ENCODE measurements at places on chromosomes 3 and 15.

DNA sequence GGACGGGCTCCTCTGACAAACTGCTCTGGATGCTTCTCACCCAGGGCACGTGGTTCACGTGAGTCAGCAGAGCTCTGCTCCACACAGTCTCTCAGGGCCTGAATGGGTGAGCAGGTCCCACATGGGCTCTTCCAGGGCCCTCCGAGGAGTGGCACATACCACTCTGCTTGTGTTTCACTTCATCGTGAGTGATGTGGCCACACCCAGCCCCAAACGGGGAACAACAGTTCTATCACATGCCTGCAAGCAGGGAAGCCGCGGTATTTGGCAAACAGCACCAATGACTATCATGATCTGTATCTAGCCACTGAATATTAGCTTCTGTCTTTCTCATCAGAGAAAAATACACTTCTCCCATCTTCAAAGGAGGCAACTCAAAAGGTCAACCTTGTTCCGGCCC lies 352.8 kb downstream of the GABRG3 start:
- DNase-seq, result no peak

- no peak for DNase-seq
Measured at GRCh38 chr3:23590424-23591273, 215.1 kb upstream of the UBE2E1 start.

GRCh38 chr3:54846119-54846518 lies 81.7 kb downstream of the LRTM1 start:
- DNase-seq, result no peak

DNA sequence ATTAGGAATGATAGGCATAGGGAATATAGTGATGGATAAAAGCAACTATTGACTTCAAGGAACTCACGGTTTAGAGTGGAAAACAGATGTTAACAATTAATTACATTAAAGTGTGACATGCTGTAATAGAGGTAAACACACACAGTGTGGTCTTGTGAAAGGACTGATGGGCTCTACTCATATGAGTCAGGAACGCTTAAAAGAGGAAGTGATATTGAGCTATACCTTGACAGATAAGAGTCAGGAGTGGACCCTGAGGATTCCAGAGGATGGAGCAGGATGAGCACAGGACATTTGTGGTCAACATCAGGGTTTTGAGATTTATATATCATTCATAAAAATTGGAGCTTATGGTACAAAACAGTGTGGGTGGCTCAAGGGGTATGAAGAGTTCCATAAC lies 11.0 kb downstream of the EXOG start:
- no peak for DNase-seq

DNA sequence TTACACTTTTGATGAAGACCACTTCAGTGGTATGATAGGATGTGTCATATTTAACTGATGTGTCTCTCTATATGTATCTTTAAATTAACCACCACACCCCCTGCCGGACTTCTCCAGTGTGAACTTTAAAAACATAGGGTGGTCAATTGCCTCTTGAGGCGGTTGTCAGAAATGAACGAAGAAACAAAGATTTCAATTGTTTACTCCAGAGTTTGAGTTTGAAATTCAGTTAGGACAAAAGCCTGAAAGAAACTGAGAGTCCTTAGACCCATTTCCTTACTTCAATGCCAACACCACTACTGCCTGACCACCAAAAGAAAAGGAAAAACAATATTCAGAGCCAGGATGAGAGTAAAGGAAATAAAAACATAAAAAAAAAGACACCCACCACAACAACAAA lies 40.2 kb downstream of the VGLL3 start:
- DNase-seq, result no peak

DNA sequence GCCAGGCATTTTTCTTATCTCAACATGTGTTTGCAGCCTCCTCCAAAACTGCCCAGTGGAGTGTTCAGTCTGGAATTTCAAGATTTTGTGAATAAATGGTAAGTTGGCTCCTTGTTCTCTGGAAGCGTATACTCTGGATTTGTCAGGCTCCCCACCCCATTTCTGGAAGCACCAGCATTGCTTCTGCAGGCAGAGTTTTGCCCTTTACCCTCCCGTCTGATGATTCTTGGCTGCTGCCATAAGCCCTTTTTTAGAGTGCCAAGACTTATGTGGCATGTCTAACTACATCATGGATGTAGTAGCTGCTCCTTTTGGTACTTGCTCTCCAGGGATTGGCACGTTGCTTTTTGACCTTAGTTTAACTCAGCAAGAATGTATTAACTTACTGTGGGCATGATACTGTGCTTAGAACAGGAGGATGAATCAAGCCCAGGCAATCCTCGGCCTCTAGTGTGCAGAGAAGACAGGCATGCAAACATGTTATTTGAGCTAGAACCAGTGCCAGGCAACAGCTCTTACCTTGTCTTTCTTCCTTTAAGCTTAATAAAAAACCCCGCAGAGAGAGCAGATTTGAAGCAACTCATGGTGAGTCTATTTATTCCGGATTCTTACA lies 8.3 kb downstream of the SNAPC5 start:
- no peak for DNase-seq

DNA sequence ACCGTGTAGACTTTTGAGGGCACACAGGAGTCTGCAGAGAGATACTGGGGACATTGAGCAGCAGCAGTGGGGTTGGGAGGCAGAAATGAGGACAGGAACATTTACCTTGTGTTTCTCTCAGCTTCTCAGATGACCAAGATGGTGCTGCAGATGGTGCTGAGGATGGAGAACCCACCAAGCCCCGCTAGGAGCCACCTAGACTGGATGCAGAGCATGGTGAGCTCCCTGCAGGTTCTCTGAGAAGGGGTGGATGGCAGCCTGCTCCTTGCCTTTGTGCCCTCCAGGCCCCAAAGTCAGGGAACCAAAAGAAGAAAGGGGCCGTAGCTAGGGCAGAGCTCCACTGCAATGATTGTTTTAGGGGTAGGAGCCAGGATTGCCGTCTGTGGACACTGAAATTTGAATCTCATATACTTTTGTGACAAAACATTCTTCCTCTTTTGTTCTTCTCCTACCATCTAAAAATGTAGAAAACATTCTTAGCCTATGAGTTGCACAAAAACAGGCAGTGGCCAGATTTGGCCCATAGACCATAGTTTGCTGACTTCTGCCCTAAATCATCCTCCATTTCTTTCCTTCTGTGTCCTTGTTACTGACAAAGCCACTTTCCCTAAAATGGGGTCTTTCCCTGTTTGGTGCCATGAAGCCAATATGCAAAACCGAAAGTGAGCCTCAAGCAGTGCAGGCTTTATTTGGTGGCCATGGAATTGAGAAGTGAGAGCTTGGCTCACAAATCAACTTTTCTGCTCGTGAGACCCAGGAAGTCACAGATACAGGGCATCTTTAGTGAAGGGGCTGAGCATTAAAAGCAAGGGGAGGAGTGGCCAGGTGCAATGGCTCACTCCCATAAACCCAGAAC lies 11.9 kb upstream of the MUC20 start:
- no peak for DNase-seq

- no peak for DNase-seq
Measured at GRCh38 chr3:22101351-22101750, 350.3 kb upstream of the ZNF385D start.

- DNase-seq, result no peak
Measured at GRCh38 chr3:161239700-161240099, 18.6 kb downstream of the NMD3 start.

DNA sequence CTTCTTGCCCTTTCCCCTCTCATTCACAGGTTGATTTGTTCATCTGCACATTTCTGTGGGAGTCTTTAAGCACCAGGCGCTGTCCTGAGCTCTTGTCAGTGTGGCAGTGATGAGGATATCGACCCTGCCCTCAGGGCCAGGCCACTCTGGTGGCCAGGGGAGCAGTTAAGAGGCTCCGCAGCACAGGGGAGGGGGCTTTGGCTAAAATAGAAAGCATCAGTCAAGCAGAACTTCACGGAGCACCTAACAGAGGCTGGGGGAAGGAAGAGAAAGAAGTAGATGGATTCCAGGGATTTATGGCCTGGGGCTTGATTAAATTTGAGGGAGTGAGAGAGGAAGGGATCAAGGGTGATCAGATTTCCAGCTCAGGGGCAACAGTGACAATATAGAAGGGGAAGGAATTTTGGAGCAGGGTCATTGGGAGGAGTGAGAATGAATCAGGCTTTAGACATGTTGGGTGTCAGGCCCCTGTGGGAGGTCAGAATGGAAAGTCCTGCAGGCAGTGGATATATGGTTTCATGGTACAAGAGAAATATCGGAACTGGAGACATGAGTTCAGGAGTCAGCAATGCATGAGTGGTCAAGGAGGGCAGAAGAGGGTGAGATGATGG lies 73.0 kb upstream of the GLCE start:
- DNase-seq, result no peak
